ENCODE measurements at places on chromosomes 13 and 19.

DNA sequence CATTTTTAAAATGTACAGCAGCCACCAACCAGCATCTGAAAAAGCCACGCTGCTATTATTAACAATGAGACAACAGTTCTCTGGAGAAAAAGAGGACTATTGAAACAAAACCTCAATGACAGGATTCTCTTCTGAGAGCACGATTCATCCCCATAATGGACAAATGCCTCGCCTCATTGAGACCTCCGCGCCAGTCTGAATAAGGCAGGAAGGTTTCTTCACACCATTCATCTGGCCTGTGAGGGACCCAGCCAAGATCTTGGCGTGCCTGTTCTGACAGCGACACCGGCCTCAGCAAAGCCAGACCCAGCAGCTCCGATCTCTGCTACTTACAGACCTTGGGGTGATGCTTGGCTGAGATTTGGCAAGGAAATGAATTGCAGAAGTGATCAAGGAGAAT, 14.8 kb downstream of the SMIM7 start:
- no peak for DNase-seq

GRCh38 chr19:50723735-50724521, 764 bp downstream of the CLEC11A start:
- DNase-seq: no peak

- DNase-seq: no peak
Measured at GRCh38 chr13:105655046-105655445, 880.4 kb downstream of the EFNB2 start.

DNA sequence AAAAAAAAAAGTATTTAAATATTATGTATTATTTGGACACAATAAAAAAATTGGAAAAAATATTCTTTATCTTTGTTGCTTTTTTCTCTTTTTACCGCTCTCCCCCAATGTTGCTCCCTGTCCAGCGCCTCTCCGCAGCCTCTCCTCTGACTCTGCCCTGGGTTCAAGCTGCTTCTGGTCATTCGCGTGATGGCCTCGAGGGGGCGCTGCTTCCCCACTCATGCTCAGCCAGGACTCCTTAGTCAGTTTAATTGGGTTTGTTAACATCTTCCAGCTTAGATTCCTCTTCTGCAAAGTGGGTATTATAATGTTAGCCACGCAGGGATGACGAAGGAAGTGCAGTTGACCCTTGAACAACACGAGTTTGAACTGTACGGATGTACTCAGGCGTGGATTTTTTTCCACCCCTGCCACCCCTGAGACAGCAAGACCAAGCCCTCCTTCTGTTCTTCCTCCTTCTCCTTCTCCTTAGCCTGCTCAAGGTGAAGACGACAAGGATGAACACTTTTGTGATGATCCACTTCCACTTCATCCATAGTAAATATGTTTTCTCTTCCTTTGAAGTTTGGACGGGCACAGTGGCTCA, 4.9 kb upstream of the NWD1 start:
- peak; percentile 62 for DNase-seq

DNA sequence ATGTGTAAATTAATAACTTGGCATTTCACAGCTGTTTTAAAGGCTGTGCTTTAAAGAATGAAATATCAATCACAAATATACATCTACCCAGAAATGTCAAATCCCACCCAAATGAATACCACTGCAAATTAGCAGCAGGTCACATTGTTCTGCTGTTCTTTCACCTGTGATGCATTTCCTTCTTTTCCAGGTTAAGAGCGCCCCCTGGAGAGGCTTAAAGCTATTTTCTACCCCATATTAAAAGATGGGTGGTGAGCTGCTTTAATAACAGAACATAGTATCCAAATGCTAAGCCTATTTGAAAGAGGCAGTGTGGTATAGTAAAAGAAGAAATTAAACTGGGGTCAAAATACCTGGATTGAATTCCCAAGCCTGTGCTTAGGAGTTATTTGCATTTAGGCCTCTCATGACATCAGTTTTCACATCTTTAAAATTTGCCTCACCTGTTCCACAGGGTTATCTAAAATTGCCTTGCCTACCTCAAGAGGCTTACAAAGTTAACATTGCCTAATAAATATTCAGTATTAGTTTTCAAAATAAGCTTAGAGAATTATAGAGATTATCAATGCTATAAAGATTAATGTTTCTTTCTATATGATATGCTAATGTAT, 396.9 kb upstream of the SLITRK5 start:
- DNase-seq: peak; percentile 56

- no peak for DNase-seq
Measured at GRCh38 chr13:32976056-32976805, 40.0 kb upstream of the KL start.

GRCh38 chr13:80884056-80884785, 543.3 kb upstream of the SPRY2 start:
- no peak for DNase-seq

- no peak for DNase-seq
Measured at GRCh38 chr13:98237331-98237730, 60.3 kb upstream of the RNF113B start.

DNA sequence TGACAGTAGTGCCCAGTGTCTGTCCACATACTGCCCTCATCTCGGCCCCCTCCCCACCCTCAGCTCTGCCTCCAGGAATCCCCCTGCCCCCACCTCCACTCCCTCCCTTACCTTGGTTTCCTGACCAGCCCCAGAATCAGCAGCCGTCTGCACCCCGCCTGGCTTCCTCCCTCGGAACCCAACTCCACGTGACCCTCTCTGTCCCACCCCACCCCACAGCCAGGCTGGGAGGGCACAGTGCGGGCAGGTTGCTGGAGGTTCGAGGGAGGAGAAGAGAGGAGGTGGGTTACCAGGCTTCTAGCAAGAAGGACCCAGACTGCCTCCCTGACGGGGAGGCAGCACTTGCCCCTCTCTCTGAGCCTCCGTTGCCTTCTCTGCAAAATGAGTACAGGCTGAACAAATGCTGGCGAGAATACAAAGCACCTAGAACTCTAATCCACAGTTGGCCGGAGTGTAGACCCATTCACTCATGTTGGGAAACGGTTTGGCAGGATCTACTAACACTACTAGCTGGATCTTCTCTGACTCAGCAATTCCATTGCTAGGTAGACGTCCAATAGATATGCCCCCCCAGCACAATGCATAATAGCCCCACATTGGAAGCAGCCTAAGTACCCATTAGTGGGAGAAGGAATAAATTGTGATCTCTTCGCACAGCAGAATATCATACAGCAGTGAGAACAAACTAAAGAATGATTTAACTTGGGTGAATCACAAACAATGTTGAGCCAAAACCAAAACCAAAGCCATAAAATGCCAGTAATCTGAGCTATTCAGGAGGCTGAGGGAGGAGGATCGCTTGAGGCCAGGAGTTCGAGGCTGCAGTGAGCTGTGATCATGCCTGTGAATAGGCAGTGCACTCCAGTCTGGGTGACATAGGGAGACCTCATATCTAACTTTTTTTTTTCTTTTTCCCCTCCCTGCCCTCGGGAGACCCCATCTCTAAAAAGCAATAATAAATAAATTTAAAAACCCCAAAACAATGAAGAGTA, at the start of gene RASAL3:
TSS of gene RASAL3 (minus strand) at position 151 of the 992 bp plus-strand sequence. CDS start 186 bp downstream, outside the sequence.
- DNase-seq: no peak

GRCh38 chr13:28743499-28744083, 24.8 kb upstream of the SLC46A3 start:
- no peak for DNase-seq

- no peak for DNase-seq
Measured at GRCh38 chr13:79528759-79529191, 47.8 kb downstream of the NDFIP2 start.

DNA sequence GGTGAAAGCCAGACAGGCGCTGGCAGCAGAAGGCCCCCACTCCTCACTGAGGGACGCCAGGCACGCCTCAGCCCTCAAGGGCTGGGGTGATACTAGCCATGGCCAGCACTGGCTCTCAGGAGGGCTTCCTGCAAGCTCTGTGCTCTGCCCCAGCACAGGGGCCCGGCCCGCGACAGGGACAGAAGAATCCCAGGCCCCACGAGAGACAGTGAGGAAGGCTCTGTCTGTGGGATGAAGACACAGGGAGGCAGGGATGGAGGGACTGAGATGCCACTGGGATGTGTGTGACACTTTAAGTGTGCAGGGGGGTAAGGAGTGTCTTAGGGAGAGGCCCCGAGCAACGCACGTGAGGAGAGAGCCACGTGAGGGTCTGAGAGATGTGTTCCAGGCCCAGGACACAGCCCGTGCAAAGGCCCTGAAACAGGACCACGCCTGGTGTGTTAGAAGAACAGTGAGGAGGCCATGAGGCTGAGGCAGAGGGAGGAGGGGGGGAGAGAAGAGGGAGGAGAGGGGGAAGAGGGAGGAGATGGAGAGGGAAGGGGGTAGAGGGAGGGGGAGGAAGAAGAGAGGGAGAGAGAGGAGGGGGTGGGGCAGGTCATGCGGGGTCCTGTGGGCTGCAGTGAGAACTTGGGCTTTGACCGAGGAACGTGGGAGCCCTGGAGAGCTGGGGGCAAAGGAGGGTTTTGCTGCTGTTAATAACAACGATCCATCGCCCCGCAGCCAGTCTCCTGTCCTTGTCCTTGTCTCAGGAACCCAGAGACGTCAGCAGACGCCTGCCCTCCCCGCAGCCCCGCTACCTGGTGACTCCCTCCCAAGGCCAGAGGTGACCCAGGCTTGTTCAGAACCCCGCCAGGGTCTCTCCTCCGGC, 7.2 kb downstream of the RPL36 start:
- no peak for DNase-seq

DNA sequence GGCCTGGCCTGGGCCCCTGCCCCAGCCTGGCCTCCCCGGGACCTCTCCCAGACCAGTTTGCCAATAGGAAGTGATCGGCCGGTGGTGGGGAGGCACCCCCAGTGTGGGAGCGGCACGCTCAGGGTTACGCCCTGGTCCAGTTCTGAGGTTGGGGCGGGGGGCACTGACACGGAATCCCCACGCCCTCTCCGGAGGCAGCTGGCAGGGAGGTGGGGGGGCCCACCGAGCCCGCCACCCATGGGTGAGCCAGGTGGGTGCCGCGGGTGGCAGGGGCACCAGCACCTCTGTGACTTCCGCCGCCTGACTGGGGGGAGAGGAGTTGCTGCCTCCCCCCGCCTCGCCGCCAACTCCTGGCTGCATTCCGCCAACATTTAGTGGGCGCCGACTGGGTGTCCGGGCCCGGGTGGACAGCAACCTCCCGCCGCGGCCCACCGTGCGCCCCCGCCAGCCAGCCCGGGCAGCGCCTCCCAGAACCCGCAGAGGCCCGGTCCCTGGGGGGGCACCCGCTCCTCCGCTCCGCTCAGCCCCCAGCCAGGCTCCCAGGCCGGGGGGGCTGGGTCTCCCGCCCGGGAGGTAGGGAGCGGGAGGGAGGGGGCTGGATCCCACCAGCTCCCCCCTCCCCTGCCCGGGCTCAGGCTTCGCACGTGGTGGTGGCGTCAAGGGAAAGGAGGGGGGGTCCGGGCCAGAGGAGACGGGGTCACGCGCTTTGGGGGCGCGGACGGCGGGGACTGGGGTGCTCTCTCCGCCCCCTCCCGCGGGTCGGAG, 2.0 kb downstream of the ZBTB7A start:
- no peak for DNase-seq

DNA sequence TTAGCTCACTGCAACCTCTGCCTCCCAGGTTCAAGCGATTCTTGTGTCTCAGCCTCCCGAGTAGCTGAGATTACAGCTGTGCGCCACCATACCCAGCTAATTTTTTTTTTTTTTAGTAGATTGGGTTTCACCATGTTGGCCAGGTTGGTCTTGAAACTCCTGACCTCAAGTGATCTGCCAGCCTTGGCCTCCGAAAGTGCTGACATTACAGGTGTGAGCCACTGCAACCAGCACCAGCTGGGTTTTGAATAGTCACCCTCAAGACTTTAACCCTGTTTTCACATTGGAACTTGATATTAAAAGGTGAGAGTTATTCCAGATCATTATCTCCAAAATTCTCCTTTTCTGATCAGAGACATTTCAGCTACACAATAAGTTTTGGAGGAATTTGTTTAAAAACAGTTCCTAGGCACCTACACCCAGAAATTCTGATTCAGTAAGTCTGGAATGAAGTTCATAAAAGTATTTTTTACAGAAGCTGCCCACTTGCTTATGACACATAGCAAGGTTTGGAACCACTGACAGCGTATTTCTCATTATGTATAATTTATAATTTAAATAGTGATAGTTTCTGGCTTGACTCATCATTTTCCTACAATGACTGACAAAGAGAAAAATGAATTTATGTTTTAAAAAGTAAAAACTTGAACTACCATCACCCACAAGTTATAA, 417.3 kb downstream of the DIAPH3 start:
- DNase-seq: no peak

GRCh38 chr19:20294181-20294580, 127.2 kb downstream of the ZNF486 start:
- DNase-seq: no peak

DNA sequence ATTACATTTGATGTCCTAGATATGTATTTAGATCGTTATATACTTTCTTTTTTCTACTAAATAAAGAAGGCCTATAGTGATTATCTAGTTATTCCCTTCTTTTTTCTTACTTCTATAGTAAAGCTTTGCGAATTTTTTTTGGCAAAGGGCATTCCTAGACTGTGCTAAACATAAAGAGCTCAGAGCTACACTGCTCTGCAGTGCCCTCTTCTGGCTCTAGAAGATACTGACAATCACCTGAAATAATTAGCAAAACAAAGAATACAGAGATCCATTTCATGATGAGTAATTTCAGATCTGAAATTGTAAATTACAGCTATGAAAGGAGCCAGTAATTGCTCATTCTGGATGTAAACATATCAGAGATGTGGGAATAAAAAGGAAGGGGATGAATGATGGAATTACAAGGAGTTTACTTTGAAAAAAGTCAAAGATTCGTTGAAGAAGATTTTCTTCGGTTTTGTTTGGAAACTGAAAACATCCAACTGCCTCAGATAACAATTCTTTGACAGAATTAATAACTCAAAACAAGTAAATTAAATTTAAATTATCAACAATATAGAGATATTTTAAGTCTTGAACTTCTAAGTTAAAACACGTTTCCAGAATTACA, 288.5 kb downstream of the NALCN start:
- DNase-seq: peak; percentile 51

DNA sequence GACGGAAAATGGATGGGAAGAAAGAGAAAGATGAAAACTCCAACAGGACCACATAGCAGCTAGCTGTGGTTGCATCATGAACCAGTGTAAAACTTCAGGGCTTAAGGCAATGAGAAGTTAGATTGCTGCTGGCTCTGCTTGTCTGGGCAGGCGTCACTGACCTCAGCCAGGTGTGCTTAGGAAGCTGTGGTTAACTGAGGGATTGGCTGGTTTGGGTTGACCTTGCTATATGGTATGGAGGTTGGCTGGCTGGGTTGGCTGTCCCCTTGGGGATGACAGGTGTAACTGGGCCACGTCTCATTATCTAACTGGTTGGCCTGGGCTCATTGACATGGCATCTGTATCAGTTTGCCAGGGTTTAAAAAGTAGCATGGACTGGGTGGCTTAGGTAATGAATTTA, 40.9 kb downstream of the NLRP4 start:
- DNase-seq: no peak

DNA sequence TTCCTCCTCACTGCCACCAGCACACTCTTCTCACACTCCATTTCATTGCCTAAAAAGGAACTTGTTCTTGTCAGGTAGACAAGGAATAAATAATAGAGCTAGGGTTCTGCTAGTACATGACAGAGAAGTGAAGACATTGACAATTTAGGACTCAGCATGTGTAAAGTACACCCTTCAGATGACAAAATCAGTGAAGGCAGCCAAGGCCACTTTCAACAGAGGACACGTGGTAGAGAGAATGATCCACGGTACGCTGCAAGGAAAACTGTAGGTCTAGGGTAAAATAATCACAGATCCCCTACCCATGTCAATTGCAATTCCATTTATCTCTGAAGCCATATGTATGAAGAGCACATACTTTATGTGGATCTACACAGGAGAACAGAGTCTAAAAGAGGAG, 7.2 kb upstream of the SPATA13 start:
- no peak for DNase-seq

GRCh38 chr13:79782541-79783205, 301.7 kb downstream of the NDFIP2 start:
- no peak for DNase-seq

GRCh38 chr13:61255040-61255796, 160.4 kb downstream of the PCDH20 start:
- DNase-seq: peak; percentile 13

Measured in erythroblast (primary cell).